LoVo (cell line): ENCODE measurements at places on chromosomes 6 and 20.
A peak's percentile ranks its signal among the peaks of the same experiment; 100 is the strongest.

- no peak for DNase-seq
These were observed 569.6 kb upstream of the FLRT3 start for GRCh38 chr20:14906908-14907434.

- DNase-seq: peak; percentile 80
These were observed 290.3 kb upstream of the STXBP5 start for GRCh38 chr6:146913842-146914488.

- no peak for DNase-seq
These were observed 84.7 kb upstream of the SALL4 start for GRCh38 chr20:51886891-51887608.

DNA sequence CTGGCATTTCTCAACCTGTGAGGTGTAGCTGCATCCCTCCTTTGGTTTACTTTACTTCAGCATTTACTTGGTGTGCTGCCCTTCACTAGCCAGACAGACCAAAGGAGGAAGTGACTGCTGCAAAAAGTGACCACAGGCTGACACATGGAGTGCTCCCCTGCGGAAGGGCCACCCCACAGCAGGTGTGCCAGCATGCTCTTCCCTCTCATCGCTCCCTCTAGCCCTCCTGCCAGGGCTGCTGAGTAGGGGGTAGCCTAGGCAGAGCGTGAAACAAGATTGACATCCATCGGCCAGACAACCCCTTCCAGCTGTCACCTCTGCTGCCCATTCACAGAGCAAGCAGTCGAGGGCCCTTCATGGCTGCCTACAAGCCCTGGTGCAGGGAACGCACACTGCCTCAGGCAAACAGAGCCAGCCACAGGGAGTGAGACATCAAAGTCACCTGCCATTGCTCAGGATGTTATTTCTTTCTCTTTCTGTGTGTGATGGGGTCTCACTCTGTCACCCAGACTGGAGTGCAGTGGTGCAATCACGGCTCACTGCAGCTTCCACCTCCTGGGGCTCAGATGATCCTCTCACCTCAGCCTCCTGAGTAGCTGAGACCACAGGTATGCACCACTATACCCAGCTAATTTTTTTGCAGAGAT, 102.0 kb upstream of the RPS6KA2 start:
- DNase-seq: no peak

DNA sequence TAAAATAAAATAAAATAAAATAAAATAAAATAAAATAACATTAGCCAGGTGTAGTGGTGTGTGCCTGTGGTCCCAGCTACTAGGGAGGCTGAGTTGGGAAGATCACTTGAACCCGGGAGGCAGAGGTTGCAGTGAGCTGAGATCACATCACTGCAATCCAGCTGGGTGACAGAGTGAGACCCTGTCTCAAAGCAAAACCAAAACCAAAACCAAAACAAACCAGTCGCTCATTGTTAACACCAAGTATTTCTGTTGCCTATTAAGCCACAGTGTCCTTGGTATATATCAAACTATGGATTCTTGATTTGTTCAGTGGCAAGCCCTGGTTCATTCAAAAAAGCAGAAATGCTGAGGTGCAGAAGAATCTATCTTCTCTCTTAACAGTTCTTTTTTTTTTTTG, 65.7 kb downstream of the PYGB start:
- no peak for DNase-seq

GRCh38 chr6:42338744-42339222, 112.9 kb downstream of the TRERF1 start:
- peak; percentile 91 for DNase-seq

- no peak for DNase-seq
These were observed 64.8 kb downstream of the FARS2 start for GRCh38 chr6:5326022-5326641.

DNA sequence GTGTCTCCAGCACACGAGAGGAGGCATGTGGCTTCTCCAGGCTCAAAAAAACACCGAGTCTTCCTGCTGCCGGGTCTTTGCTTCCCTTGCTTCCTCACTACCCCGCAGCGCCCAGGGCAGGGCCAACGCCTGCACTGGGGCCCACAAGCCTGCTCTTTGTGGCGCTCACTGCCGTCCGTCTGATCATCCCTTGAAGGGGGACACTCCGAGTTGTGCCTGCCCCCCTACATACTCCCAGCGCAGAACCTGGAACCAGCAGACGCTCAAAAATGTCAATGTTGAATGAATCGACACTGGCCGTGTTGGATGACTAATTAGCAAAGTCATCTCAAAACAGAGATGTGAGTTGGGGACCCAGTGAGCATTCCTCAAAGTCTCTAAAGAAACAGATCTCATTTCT, 8.1 kb upstream of the ARFGAP1 start:
- DNase-seq: no peak

DNA sequence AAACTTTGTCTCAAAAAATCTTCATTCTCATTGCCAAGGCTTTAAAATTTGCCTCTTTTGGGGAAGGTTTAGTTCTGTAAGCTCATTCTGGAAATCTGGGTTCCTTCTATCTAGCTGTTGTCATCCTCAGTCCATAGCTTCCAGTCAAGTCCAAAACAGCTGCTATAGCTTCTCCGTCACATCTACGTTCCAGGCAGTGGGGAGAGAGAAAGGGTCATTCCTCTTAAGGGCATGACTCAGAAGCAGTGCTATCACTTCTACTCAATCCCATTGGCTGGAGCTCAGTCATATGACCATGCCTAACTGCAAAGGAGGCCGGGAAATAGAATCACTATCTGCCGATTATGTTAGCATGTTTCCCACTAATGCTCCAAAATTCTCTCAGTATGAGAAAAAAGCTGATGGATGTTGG, 141.4 kb upstream of the PTPN1 start:
- no peak for DNase-seq

DNA sequence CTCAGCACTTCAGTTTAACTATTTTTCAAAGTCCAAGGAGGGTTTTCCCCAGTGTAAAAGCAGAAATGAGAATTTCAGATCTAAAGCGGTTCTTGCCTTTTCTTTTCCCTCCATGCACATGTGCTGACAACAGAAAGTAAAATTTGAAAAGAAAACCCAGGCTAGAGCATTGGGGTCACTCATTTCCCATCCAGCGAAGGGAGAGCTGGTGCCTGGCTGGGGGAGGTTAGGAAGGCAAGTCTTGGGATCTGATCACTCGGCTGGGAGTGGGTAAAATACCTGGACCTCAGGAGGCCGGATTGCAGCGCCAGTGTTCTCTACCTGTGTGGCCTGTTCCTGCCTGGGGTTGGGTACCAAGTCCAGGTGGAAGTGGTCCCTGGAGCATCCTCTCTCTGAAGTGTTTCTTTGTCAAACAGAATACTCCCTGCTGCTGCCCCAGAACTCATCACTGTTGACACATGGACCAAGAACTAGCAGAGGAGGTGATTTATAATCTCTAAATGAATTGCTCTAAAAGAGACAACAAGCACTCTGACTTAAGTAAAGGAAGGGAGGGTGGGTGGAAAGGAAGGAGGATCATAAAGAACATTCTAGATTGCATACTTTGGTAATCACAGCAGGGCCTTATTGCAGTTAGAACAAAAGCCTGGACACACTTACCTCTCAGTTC, 136.0 kb downstream of the MTHFD1L start:
- no peak for DNase-seq

DNA sequence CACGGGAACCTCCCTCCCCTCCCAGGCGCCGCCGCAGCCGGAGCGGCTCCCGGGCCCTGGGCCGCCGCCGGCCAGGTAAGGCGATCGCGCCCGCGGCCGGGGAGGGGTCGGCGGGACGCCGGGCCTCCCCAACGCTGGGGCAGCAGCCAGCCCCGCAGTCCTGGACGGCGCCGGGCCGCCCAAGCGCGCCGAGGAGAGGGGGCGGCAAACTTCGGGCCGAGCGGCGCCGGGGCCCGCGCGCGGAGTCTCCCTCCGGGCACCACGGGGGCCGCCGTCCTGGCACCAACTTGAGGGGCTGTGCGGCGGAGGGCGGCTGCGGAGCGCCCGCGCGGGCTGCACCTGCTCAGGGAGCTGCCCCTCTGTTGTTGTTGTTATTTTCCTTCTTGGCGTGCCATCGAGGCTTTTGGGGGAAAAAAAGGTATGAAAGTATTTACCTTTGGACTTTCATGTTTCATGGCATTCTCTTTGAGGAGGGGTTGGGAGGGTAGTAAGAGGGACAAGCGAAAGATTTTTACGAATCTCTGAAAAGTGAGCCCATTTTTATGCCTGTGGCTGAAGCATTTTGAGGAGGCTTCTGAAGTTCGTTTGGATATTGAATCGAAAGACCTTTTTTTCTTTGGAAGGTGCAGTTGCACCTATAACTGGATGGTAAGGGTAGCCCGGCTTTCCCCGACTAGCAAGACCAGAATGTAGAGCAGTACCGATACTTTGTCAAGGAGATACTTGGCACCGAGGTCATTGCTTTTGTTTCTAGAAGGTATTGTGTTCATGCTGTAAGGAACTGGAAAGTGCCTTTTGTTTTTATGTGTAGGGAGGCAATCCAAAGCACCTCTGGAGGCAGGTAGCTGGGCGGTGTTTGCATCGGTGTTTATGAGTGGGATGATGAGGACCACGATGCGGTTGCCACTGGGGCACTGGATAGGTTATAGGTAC, at the start of gene RNF182:
TSS of gene RNF182 (plus strand) at position 4 of the 933 bp plus-strand sequence. CDS start 52,168 bp downstream, outside the sequence.
- no peak for DNase-seq

DNA sequence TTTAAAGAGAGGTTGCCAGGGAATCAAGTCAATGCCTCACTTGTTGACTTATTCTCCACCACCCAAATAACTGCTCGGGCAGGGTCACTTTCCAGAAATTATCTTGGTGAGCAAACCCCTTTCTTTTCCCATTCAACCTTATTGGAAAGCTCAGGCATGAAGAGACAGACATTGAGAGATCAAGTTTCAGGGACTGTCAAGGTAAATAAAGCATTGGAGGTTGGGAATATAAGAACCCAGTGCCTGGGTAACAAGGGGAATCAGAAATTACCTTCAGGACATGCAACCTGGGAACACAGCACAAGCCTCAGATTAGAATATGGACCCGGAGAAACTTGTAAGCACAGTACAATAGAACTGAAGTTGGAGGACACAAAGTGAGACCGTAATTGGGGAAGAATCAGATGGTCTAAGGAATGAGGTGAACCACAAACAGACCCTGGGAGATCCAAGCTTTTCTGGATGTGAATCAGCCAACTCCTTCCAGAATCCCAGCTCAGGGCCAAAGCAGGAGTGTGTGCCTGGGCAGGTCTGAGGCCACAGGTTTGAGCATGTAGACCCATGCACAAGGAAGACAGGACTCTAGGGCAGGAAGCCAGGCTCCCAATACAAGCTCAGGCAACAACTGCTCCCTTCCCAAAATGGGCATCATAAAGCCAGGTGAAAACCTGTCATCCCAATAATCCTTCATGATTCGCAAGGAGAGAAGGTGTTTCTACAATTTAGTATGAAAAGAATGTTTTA, 512.8 kb downstream of the MAFB start:
- no peak for DNase-seq

DNA sequence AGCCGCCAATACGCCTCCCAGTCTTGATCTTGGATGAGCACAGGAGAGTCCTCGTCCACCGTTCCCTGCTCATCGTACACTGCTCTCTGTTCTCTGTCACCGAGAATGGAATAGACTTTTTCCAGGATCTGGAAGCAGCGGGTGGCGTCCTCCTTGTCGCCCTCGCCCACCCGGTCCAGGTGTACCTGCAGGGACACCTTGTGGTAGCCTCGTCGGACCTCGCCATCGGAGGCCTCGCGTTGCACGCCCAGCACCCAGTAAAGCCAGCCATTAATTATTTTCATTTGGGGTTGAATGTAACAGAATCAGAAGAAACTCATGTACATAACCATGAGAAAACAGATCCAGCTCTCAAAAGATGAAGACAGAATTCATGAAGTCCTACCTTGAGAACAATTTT, 59.9 kb downstream of the JAG1 start:
- DNase-seq: no peak

DNA sequence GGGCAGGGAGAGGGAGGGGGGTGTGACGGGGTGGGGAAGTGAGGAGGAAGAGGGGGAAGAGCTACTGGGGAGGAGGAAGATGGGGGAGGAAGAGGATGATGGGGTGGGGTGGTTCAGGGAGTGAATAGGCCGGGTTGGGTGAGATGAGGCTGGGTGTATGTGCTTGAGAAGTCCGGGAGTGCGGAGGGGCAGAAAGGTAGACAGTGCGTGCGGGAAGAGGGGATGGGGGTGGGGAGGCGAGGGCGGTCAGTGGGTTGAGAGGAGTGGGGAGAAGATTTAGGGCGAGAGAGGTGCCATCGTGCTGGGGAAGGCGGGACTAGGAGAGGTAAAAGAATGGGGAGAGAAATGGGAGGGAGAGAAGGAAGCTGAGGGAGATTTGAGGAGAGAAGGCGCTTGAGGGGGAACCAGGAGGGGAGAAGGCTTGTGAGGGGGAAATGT, 30.9 kb upstream of the NOTCH4 start:
- DNase-seq: no peak

- peak; percentile 17 for DNase-seq
These were observed 15.0 kb upstream of the PKHD1 start for GRCh38 chr6:52102405-52102804.

GRCh38 chr6:80380566-80380965, 274.1 kb downstream of the BCKDHB start:
- DNase-seq: no peak

DNA sequence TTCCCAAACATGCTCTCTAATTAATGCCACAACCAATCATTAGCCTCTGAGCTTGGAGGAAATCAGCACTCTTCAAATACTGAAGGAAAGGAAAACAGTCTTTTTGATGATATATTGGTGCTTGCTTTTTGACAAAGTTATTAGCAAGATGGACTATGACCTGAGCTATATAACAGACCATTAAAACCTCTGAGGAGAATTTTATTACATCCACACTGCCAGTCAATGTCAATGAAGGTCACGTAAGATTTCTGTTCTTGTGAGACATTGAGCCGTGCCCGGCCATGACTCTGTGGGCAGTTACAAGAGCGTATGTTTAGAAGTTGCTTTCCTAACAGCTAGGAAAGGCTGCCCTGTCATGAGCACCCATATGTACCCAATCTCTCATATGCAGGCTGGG, 659.0 kb downstream of the UTRN start:
- DNase-seq: no peak

DNA sequence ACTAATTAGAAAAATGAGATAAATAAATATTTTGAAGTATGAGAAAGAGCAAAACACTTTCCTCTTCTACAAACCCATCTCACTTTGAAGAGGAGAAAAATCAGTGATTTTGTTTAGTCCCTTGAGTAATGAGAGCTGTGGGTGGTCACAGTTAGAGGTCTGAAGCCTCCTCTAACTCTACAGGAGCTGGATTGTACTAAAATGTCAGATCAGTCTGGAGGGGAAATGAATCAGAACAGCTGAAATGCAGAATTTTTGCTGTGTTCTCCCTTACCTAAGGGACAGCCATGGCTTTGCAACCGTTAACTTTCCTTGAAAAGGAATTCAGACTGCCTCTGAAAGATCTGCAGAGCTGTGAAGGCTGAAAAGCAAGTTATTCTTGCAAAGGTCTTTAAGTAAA, 11.4 kb upstream of the RFPL4B start:
- DNase-seq: no peak
